ENCODE measurements at places on chromosomes 5 and 9.

DNA sequence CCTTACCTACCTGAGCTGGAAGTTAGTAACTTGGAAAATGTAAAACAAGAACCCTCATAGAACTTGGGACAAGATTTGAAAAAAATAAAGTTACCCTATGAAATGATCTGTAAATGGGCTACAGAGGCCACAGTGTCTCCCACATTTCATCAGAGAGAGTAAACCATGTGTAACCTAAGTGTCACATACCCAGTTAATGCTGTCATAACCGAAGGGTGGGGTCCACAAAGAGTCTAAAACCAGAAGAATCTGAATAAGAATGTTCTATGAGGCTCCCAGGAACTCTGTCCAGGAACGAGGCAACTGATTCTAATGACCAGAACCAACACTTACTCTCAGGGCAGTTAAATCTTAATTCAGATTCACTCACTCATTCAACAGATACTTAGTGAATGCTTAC is 1.0 kb upstream of the FAM13B start:
- DNase-seq, result no peak

- no peak for DNase-seq
Measured at GRCh38 chr9:15219546-15219945, 87.5 kb downstream of the TTC39B start.

DNA sequence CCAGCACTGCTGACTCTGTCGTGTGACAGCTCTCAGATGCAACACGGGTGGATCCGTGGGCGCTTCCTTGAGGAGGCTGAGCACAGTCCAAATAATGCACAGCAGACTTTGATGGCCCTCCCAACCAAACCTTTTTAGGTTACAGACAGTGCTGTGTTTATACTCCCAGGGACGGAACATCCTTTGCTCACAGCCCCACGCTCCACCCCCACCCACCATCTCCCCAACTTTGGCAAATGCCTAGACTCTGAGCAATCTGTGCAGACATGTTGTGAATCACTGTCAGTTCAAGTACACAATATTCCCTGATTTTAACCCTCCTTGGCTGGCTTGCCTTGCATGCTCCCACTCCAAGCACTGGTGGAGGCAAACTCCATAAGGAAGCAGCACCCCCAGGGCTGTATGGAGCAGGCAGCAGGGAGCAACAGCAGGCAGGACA is 324.6 kb downstream of the MLLT3 start:
- no peak for DNase-seq

DNA sequence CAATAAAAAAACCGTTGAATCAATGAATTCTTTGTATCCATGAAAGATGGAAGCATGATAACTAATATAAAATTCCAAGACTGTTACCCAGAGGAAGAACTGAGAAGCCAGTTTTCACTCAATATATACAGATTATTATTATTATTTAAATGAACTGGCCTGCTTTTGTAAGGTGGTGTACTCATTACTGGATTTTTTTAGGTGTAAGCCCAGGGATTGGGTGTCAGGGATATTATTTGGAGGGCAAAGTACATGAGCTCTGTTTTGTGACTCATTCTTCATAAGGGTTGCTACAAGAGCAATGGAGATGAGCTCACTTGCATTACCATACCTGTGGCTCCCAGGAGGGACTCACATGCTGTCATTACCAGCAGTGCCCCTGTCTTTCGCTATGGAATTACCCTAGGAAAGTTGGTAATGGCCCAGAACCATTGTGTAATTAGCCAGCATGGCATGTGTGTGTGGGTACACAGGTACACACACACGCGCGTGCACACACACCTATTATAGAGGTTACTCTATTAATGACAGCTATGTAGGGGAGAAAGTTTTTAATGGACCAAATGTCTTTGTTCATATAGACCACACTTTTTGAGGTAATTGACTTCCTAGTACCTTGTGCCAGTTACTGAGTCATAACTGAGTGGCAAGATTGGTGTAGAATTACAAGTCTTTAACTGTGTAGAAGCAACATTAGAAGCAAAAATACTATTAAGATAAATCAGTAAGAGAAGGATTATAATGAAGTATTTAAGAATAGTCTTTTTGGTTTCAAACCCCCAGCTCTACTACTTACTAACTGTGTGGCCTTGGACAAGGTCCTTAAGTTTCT is 143.4 kb downstream of the GDNF start:
- no peak for DNase-seq

GRCh38 chr9:85292261-85292660 is 449.5 kb downstream of the AGTPBP1 start:
- DNase-seq, result no peak

DNA sequence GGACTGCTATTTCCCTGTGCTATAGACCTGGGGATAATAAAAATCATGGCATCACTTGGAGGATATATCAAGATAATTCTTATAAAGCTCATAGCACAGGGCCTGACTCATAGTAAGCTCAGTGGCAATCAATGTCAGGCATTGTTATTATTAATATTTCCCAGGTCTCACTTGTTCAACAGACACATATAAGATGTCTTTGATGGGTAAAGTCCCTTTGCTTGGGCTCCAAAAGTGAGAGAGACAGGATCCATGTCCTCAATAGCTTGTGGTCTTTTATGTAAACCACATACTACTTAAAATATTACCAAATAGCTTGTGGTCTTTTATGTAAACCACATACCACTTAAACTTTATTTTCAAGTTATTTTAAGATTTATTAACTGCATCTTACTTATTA is 11.2 kb downstream of the SH3RF2 start:
- DNase-seq, result no peak

DNA sequence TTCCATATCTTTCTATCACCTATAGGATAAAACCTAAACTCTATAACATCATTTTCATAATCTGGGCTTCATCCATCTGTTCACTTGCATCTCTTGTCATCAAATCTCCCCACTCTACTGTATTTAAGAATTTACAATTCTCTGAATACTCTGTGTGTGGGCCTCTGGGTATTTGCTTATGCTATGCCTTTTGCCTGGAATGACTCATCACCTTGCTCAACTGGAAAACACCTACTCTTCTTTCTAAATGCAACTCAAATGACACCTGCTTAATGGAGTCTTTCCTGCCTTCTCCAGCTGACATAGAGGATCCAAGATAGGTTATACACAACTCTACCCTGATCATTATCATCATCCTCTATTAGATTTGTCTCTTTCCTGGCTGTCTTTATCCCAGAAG is 421.7 kb downstream of the SPATA31D1 start:
- DNase-seq, result no peak

DNA sequence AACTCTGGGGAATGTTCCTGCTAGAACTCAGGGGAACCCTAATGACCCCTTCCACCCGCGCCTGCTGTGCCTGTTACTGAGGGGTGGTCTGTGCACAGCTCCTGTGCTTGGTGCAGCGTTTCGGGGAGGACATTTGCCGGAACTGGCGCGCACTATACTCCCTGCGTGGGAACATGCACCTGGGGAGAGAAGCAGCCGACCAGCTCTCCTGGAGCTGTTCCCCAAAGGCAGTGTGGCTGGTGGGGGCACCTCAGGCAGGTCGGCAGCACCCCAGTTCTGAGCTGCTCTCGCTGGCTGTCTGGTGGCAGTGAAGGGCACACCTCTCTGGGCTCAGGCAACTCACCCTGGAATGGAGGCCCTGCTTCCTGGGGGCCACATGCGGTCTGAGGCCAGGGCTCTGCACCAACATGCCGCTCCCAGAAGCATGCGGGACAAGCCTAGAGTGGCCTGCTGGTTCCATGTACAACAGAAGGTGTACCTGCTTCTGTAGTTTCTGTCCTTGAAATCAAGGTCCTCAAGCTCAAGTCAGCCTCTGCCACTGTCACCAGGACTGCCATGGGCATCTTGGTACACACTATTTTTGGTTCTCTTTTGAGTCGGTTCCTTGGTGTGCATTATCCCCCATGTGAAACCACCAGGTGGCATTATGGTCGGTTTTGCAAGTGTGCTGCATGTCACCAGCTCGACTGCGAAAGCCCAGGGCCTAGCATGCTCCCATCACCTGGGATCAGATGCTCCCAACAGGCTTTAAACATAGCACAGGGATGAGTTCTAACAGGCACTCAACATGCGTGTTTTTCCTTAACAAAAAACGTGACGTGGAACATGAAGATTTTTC is 7.8 kb upstream of the MRNIP start:
- no peak for DNase-seq
